Panc1 (cell line): ENCODE measurements at places on chromosomes 11 and 22.

- peak; percentile 32 for DNase-seq
Observed at GRCh38 chr11:68751331-68751856, at the start of gene TESMIN. TSS of gene TESMIN (minus strand) at chr11:68751520. CDS start at chr11:68750660, 860 bp downstream.

- no peak for DNase-seq
Observed at GRCh38 chr11:96384156-96384555, 5.6 kb downstream of the CCDC82 start.

- no peak for DNase-seq
Observed at GRCh38 chr11:29183301-29183700, 833.5 kb downstream of the KCNA4 start.

DNA sequence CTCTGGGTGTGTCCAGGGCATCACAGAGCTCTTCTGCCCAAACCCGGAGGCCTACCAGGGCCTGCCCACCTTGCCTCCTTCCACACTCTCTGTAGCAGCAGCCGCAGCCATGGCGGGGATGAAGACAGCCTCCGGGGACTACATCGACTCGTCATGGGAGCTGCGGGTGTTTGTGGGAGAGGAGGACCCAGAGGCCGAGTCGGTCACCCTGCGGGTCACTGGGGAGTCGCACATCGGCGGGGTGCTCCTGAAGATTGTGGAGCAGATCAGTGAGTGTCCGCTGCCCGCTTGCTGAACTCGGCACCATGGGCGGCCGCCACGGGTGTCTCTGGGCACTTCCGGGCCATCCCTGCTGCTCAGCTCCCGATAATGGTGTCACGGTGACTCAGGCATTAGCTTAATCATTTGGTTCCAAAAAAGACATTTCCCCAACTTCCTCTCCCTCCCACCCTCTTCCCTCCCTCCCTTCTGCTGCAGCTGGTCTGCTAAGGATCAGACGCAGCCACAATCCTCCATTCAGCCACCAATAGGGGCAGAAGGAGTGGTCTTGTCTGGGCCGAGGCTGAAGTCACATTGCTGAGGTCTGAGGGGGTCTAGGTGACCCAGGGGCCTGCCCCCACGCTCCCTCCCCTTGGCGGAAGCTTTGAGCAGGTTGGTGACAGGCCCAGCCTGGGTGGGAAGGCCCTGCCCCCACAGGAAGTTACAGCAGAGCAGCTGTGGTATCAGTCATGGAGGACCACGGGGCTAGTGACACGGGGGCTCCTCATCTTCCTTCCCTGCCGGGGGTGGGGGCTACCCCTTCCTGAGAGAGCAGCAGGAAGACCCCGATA lies 950 bp downstream of the FERMT3 start:
- no peak for DNase-seq

DNA sequence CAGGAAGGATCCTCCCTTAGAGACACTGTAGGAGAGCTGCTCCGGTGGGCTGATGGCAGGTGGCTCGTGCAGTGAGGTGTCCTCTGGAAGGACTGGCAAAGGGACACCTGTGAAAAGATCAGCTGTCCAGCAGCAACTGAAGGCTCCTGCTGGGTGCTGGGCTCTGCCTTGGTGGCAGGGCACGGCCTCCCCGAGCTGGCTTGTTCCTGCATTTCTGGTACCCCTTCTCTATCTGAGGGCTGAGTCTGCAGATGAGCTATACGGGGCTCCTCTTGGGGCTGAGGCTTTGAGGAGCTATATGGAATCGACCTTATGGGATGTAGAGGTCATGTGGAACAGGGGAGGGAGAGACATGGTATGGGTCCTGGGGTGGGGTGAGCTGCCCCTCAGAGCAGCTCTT lies 875.8 kb downstream of the BRD1 start:
- no peak for DNase-seq

- no peak for DNase-seq
Observed at GRCh38 chr22:26658161-26658560, 773 bp downstream of the MIAT start.

GRCh38 chr11:86916330-86916729 lies 38.9 kb downstream of the FZD4 start:
- DNase-seq = no peak

DNA sequence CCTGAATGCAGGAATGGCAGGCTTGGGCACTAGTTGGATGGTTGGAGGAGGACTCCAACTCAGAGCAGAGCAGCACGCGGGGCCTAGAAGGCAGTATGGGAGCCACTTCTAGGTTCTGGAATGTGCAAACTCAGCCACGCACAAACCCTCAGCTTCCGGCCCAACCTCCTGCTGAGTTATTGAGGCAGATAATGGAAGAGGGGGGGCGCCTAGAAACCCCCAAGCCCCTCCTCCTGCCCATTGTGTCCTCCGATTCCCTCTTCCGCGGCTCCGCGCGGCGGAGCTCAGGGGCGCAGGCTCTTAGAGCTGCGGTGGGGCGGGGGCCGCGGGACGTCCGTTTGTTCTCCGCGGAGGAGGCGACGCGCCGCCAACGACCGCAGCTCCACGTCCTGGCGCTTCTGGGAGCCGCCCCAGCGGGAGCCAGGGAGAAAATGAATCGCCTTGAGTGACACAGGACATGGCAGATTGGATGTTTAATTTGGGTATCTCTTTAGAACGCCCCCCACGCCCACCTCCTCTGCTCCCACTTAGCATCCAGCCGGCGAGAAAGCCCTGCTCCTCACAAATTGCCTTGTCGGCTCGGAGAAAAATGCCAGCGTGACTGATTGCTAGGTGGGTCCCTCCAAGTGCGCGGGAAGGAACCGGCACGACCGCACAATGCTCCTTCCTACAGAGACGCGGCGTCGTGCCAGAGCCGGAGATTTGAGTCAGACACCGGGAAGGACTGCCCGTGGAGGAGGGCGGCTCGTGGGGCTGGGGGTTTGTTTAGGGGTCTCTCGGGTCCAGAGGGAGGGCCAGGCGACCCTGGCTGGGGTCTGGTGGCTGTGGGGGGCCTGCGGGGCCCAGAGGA lies 144.6 kb downstream of the NECTIN1 start:
- DNase-seq = no peak

DNA sequence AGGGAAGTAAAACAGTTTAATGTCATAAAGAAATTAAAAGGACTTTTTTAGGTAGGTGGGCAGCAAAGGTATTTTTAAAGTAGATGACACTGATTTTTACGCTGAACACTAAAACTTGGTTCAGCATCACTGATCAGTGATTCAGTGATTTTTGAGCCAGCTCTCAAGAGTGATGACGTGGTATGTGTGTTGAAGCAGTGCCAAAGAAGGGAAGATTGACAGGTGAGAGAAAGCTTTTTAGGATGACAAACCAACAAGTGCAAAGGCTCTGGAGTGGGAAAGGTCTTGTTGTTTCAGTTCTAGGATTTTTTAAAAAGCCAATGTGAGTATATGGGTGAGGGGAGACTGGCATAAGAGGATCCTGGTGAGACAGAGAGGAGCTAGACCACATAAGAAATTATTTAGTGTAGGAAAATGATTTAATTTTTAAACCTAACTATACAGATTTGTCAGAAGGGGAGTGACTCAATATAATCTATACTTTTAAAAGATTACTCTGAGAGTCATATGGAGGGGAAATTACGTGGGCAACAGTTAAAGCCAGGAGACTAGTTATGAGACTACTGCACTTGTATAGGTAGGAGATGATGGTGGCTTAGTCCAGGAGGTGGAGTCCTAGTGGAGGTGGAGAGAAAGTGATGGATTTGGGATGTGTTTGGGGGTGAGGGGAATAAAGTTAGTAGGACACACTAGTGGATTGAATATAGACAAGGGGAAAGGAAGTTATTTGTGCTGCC lies 17.6 kb upstream of the CALCB start:
- DNase-seq = no peak

GRCh38 chr11:68120273-68121066 lies 718 bp downstream of the CHKA start:
- DNase-seq = no peak

DNA sequence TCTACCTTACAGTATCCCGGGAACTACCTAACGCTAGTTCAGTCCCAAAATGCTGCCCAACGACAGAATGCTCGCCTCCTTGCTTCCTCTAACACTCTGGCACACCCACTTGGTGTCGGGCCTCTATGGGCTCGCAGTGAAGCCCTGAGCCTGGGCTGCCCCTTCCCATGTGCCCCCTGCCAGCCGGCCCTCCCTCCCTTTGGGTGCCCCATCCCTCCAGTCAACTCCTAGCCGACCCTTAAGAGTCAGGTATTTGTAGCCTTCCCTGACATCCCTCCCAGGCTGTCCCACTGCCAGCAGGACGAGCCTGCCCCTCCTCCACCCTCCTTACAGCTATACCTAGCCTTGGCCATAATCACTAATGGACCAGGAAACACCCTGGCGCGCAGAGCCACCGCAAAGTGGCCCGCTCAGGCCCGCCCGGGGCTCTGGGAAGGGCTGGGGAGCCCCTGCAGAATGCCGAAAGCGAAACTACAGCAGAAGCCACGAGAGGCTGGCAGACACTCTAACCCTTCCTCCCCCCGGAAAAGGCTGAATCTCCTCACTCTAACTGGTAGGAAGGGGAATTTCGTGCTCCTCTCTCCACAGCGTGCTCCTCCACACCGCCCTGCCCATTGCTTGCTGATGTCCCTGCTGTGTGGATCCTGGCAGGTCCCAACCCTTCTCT lies 8.2 kb downstream of the CBX7 start:
- DNase-seq = no peak

- no peak for DNase-seq
Observed at GRCh38 chr22:44246615-44247326, 66.0 kb downstream of the SHISAL1 start.

DNA sequence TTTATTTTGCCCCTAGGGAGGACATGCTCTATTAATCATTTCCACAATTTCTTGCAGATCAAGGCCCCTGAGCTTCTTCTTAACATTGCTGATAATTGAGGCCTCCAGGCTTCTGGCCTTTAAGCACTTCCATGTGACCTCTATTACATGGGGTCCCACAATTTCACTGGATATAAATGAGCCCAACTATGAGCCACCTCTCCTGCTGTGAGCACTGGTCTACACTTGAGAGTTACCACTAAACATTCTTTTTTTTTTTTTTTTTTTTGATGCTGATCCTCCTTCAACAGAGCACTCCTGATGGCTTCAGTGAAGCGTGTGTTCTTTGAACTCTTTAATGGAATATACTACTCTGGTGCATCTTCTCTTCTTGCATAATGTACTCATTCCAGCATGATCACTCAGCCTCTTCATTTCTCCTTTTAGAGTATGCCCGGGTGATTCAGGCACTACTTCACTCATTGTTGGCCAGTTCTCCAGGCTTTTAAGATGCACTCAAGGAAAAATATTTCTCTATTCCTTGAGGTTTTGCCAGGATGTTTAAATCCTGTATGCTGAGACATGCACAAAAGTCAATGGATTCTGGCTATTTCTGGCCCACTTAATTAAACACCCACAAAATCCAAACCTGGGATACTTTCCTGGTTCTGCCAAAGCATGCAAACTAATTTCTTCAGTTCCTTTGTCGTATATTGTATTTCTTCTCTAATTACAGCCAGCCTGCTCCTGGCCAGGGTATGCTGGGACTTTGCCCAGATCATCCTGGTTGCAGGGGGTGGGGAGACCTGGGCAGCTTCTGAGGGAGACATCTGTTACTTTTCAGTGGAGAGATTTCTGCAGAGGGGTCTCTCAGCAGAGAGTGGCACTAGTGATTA lies 257.8 kb upstream of the LUZP2 start:
- no peak for DNase-seq

GRCh38 chr11:1371377-1371776 lies 18.4 kb upstream of the BRSK2 start:
- no peak for DNase-seq

DNA sequence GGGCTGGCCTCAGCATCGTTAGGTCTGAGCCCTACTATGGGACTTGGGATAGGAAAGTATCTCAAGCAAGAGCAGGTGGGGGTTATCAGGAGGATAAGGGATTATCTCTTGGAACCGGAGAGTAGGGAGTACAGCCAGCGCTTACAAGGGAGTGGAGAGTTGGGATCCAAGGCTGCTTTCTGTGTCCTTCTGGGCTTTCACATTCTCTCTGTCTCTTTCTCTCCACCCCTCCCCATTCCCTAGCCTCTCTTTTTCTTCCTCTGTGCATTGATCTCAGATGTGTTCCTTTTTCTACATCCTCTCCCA lies 170.2 kb downstream of the BUD13 start:
- DNase-seq = no peak

DNA sequence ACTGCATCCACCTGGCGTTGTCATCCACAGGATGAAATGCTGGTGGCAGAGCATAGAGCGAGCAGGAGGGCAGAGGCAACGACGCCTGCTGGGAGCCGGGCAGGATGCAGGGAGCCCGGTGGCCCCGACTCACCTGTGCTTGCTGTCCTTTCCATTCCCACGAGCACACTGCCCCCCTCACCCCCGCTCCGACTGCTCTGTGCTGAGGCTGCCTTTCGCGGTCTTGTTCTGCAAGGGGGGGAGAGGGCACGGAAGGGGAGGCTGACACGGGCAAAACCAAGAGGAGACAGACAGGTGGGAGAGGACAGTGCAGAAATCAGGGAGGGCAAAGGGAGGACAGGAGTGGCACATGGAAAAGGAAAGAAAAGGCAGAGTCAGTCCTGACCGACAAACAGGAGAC lies 37.9 kb upstream of the CYP2D6 start:
- DNase-seq = no peak

GRCh38 chr11:134024420-134025081 lies 44.3 kb upstream of the JAM3 start:
- DNase-seq = no peak

- DNase-seq = no peak
Observed at GRCh38 chr22:49018601-49019000, 809.1 kb downstream of the BRD1 start.

GRCh38 chr11:117459123-117459978 lies 131.7 kb downstream of the CEP164 start:
- DNase-seq = no peak

- no peak for DNase-seq
Observed at GRCh38 chr11:72730737-72731136, 21.5 kb downstream of the ARAP1 start.

DNA sequence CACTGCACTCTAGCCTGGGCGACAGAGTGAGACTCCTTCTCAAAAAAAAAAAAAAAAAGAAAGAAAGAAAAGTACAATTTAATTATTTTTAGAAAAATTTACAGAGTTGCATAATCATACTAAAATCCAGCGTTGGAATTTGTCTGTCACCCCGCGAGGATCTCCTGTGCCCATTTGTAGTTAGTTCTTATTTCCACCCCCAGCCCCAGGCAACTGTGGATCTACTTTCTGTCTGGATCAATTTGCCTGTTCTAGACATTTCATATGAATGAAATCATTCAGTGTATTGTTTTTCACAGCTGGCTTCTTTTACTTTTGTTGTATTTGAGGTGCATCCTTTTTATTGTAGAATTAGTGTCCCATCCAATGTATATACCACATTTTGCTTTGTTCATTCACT lies 102.6 kb upstream of the RASSF10 start:
- DNase-seq = no peak

DNA sequence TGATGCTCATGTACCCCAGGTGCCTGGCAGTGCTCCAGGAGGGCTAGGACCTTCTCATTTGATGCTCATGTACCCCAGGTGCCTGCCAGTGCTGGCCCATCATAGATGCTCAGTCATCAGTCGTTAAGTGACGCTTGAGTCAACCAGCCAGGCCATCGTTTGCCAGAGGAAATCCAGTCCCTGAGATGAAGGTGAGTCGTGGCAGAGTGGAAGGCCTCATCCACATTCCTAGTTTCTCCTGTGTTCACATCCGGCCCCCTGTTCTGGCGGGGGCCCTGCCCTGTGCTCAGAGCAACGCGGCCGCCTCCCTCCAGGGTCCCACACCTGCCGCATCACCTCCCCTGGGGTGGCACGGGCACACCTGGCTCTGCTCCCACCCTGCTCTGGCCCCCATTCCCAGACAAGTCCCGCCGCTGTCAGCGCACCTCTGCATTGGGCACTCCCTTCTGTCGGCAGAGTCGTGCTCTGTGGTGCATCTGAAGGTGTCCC lies 279.9 kb downstream of the BRD1 start:
- DNase-seq = no peak
